ENCODE measurements at places on chromosomes 7 and 10. TPM values are rescaled to one million over a fixed set of nuclear protein-coding genes. Genes with fewer than 3 reads are reported as not detected.

Gene TMEM196
- total RNA-seq: not detected

Gene CRHR2
- total RNA-seq: 1.3 TPM

Gene NPFFR1
- total RNA-seq: not detected

Gene UCMA
- total RNA-seq: not detected

Gene TSPAN33
- total RNA-seq: 9.1 TPM

Gene INHBA
- 0.27 TPM for total RNA-seq

Gene MACC1
- total RNA-seq: not detected

Gene NCAPG2
- 2.8 TPM for total RNA-seq

Gene FAM25C
- total RNA-seq: not detected

Gene PSTK
- total RNA-seq: 3.4 TPM

Gene ZNF488
- 0.15 TPM for total RNA-seq

Gene TEX47
- not detected for total RNA-seq

Gene CYP2C8
- not detected for total RNA-seq

Gene HOXA7
- 8.1 TPM for total RNA-seq

Gene PHYHIPL
- total RNA-seq: not detected

Gene ARMH3
- 19.6 TPM for total RNA-seq

Gene SLC16A12
- 1.3 TPM for total RNA-seq

Gene BTBD16
- not detected for total RNA-seq

Gene DUSP5
- 2.1 TPM for total RNA-seq

Gene ITPRIP
- 7.2 TPM for total RNA-seq

Gene AP5Z1
- 8.4 TPM for total RNA-seq

Gene LIPN
- not detected for total RNA-seq

Gene OGDHL
- 0.17 TPM for total RNA-seq

Gene PAPOLB
- total RNA-seq: 0.11 TPM

Gene FRMPD2
- not detected for total RNA-seq

Gene GSTO1
- 109 TPM for total RNA-seq

Gene FAM25A
- not detected for total RNA-seq

Gene ABCF2
- total RNA-seq: 49.0 TPM

Gene ZNF479
- total RNA-seq: not detected

Gene SPDYE18
- total RNA-seq: 0.51 TPM

Gene MYPN
- total RNA-seq: 338 TPM

Gene ABHD11
- 16.9 TPM for total RNA-seq

Measured in psoas muscle (tissue), 8 donors.